RPMI8226 (cell line): ENCODE measurements at places on chromosomes 6 and 20.

GRCh38 chr6:17584241-17584803 lies 15.8 kb upstream of the FAM8A1 start:
- peak; percentile 67 for DNase-seq

- DNase-seq = no peak
These were observed 6.8 kb upstream of the SNHG17 start for GRCh38 chr20:38441916-38442315.

DNA sequence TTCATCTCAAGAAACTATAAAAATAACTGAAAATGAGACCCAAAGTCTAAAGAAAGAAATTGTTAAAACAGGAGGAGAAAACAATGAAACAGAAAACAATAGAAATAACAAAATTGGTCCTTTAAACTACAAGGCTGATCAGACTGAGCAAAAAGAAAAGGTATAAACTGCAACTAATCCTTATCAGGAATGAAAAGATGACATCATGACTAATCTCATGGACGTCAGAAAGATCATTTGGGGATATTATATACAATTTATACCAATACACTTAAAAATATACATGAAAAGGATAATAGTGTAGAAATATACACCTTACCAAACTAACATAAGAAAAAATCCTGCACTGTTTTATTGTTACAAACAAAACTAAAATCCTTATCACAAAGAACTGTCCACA lies 315.6 kb downstream of the TAF4 start:
- DNase-seq = no peak

DNA sequence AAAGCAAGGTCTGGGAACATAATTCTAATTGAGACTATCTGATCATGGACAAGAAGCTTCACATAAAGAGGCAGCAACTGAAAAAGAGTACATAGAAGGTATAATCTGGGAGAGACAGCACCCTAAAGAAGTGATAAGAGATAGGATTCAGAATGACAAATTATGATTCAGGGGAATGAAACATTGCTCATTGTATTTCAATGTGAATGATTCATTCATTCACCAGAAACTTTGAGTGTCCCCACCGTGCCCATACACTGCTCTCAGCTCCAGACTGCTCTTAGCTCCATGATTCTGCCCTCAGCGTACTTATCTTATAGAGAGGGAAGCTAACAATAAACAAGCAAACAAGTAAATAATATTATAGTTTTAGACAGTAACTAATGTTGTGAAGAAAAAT lies 329.3 kb upstream of the IRAK1BP1 start:
- no peak for DNase-seq

GRCh38 chr20:57654363-57654997 lies 34.3 kb upstream of the ZBP1 start:
- DNase-seq = peak; percentile 58

DNA sequence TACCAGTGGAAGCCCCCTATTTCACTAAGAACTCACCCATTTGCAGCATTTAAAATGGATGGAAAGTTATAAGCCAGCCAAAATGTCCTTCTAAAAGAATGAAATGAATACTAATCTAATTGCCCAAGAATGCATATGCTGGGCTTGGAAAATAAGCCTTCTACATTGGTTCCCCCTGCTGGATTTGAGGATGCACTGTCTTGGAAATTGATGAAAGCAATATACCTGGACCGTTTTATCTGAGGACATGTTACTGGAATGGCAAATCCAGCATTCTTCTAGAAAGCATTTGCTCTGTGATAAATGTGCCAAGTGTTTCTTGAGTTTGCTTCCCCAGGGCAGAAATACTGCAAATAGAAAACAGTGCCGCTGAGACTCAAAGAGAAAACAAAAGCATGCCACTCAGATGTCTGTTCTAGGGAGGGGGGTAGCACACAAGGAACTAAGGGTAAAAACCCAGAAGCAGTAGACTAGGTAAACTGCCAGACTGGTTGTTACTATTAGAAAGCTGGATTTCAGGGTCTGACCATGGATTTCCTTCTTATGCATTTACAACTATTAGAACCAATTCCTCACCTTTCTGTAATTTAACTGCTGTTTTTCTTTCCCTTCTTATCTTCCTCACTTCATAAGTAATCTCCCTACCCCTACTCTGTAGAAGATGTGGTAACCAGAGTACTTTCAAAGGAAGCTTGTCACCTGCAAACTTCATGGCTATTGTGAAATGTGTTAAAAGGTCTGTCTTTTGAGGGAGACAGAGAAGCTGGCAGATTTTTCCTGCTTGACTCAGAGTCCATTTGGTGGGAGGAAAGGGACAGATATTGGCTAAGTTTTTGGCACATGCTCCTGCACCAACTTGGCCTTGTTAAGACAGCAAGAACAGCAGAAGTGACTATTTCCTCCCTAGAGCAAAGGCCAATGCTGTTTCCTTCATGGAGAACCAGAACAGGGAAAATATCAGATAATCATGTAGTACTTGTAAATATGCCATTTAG lies 642.6 kb downstream of the KIF16B start:
- DNase-seq = no peak

- DNase-seq = peak; percentile 46
These were observed 838 bp downstream of the STMN3 start for GRCh38 chr20:63652192-63652980.

DNA sequence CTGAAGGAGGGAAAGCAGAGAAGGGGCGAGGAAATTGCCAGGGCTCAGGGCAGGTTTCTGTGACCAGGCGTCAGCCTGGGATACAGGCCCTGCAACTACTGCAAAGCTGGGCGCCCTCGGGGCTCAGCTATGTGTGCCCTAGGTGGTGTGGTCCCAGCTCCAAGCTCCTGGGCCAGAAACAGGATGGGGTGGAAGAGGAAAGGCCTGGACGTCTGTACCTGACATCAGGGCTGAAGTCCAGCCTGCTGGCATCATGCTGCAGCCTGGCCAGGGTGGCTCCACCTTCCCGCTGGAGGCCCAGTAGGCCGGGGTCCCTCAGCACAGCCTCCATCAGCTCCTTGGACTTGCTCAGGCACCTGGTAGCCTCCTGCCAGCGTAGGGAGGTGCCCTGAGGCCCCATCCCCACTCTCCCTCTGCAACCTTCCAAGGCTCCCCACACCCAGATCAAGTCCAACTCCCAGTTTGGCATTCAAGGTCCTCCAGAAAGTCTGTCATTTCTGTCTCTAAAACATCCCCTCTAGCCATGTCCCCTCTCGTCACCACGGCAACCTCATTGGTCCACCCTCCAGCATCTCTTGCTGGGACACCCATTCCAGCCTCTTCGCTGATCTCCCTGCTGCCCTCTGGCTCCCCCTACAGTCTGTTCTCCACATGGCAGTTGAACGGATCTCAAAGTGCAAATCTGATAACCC lies 38.2 kb downstream of the KIAA1755 start:
- DNase-seq = peak; percentile 71

GRCh38 chr6:133710826-133711225 lies 178.1 kb upstream of the TCF21 start:
- no peak for DNase-seq

DNA sequence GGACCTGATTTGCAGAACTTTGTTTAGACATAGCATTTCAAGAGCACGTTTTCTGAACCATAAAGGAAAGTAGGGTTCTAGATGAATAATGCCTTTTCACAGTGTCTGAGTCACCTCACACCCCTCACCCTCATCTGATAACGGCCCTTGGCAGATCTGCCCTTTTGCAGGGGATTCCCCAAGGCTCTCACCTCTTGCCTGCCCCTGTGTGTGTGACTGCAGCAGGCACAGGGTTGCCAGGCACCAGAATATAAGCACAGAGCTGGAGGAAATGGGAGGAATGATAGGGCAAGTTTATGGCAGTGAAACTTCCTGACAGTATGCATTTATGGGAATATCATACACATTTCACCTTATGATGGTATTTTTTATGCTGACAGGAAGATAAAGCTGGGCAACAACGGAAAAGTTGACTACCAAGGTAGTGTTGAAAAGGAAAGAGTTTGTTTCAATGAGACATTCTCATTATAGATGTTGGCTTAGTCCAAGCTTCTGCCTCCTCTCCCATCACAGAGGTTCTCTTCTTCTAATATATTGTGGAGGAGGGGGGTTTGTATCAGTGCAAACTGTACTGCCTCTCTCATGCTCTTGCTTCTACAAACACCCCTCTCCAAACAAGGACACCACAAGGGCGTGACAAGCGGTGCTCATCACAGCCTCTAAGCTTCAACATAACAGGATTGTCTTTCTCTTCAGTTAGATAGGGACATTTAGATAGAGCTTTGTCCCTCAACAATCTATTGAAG lies 101.5 kb upstream of the BACH2 start:
- no peak for DNase-seq

DNA sequence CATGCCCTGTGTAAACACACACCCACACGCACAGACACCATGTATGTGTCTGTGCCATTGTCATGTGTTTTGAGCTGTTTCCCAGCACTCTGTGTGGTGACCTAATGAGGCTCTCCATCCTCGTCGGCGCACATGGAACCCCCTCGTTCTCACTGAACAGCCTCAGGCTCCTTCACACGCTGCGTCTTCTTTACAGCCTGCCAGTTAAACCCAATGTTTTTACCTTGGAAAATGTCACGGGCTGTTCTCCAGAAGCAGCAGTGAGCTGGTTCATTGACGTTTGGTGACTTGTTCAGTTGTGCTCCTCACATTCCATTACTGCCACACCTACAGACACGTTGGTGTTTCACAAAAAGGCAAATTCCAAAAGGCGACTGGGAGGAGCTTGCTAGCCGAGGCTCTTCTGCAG lies 201.0 kb upstream of the FOXQ1 start:
- no peak for DNase-seq

GRCh38 chr20:61599541-61599992 lies 347.5 kb downstream of the CDH4 start:
- no peak for DNase-seq
